ENCODE measurements at places on chromosomes 13 and 19.
A peak's percentile ranks its signal among the peaks of the same experiment; 100 is the strongest.

DNA sequence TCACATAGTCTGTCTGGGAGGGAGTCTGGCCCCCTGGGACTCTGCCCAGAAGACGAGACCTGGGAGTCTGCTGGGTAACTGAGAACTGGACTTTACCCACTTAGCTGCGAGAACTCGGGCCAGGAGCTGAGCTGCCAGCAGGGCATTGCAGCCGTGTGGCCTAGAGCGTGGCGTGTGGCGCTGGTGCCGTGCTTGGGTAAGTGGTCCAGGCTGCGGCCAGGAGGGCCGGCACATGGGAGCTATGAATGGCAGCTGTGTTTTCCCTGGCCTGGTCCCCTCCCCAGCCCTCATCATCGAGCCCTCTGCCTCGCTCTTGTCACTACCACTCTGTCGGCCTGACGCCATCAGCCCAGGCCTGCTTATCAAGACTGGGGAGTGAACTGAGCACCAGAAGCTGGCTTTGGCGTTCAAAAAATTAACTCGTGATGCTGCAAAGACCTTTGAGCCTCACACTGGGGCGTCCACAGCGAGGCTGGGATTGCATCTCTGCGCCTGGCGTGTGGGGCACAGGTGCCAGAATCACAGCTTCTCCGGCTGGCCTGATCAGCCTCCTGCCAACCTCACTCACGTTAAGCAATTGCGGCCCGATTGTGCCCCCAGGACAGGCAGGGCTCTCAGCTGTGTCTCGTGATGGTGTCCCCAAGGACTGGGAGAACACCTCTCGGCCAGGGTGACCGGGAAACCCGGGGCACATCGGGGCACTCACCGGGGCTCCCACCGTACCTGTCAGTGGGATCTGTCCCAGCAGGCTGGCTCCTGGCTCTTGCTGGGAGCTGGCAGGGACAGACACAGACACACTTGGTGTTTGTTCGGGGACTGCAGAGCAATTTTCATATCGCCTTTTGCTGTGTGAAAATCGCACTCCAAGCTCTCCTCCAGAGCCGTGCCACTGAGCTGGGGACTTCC is 85.9 kb downstream of the KDM4B start:
- peak; percentile 76 for DNase-seq

- DNase-seq = no peak
Observed at GRCh38 chr13:101767131-101767530, 314.7 kb downstream of the ITGBL1 start.

DNA sequence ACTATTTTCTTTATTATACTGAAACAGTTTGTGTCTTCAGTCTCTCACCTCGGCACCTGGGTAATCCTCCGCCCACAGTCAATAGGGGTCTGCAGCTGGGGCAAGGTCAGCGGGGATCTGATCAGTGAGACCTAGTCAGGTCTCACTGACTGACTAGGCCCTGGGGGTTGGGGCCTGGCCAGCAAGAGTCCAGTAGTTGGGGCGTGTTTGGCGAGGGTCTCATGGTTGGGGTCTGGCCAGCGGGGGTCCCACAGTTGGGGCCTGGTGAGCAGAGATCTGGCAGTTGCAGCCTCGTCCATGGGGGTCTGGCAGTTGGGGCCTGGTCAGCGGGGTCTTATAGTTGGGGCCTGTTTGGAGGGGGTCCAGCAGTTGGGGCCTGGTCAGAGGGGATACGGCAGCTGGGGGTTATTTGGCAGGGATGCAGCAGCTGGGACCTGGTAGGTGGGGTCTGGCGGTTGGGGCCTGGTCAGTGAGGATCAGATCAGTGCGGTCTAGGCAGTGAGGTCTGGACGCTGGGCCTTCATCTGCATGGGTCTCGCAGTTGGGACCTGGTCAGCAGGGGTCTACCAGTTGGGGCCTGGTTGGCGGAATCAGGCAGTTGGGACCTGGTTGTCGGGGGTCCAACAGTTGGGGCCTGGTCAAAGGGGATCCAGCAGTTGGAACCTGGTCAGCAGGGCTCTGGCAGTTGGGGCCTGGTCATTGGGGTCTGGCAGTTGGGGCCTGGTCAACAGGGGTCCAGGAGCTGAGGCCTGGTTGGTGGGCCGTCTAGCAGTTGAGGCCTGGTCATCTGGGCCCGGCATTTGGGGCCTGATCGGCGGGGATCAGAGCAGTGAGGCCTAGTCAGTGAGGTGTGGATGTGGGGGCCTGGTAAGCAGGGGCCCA is 61.1 kb upstream of the TPM4 start:
- DNase-seq = no peak

DNA sequence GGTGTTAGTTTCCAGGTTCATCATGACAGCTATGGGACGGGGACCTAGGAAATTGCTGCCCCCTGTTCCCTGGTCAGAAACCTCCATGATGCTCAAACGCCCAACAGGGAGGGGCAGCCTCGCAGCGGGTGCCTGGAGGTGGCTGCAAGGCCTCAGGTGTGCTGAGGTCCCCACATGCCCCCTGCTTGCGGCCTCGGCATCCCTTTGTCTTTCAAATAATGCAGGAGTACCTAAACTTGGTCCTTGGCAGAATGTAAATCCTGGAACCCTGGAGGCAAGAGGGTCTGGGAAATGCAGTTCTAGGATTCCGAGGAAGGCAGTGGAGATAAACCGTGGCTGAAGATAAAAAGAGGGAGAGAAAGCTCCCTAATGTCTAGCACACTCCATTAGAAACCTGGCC is 52.4 kb downstream of the SKA3 start:
- DNase-seq = no peak

DNA sequence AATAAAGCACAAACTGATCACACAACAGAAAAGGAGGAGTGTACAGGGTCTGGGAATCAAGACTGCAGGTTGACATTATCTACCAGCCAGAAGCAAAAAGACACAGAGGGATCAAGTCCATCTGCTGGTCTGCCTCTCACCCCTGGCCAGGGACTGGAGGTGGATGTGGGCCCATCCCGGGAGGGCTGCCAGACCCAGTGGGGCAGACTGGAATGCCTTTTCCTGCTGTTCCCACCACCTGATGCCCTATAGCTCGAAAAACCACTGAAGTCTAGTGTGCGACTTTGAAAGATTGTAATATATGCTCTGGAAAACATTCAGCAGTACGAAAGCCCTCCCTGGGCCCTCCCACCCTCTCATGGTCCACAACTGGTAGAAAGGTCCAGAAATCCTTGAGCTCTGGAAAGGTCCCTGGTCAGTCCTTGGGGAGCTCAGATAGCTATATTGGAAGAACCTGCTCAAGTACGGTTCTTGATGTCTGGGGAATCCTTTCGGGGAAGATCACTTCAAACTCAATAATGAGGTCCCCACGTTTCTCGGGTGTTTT is 2.6 kb downstream of the DNAJB1 start:
- DNase-seq = no peak

DNA sequence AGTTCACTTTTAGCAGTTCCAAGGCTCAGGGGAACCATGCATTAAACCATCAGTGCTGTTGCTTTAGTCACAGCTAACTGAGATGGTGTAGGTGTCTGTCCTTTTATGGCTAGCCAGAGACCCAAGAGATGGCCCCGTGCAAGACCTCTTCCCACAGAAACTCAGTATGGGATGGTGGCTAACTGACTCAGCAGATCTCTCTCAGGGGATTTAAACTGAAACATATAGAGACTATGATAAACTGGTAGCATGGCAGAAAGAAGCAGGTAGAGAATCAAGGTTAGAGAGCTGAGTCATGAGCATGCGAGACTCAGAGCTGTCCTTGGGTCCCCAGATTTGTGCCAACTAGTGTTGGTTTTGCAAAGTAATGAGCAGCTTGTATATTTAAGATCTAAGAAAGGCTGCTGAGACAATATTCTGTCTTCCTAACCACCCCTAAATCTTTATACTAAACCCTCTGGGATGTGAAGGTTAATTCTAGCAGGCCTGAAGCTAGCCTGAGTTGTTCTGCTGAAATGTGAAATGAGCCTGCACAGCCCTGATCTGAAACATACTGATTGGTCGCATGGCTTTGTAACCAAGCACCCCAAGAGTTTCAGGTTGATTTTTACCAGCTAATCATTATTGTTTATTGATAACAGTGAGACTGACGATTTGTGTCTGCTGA is 6.5 kb upstream of the SCEL start:
- DNase-seq = no peak

DNA sequence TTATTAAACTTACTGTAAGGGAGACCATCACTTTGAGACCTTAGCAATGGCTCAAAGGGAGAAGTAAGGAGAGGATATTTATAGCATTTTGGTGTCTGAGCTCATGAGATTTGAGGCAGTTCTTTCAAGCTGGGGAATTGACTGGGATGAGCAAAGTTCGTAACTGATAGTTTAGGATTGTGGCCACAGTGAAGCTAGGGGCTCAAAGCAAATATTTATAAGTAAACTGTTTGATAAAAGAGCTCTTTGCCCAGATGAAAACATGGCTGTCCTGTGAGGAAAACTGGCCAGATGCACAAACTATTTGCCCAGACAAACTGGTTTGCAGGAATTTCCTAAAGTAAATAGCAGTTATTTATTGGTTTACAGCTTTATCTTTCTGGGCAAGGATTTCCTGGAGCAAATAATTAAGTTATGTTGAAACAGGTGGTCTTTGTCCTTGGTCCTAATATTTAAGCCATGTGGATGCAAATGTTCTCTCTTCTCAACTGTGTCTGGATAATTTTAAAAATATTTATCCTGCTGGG is 59.7 kb upstream of the TMTC4 start:
- no peak for DNase-seq

GRCh38 chr19:30781519-30781918 is 409.3 kb downstream of the ZNF536 start:
- DNase-seq = no peak

- DNase-seq = no peak
Observed at GRCh38 chr19:38503077-38503410, 69.6 kb downstream of the RYR1 start.

GRCh38 chr13:31174018-31174417 is 12.3 kb upstream of the HSPH1 start:
- no peak for DNase-seq

GRCh38 chr19:51567583-51567982 is 3.5 kb upstream of the ZNF175 start:
- no peak for DNase-seq

DNA sequence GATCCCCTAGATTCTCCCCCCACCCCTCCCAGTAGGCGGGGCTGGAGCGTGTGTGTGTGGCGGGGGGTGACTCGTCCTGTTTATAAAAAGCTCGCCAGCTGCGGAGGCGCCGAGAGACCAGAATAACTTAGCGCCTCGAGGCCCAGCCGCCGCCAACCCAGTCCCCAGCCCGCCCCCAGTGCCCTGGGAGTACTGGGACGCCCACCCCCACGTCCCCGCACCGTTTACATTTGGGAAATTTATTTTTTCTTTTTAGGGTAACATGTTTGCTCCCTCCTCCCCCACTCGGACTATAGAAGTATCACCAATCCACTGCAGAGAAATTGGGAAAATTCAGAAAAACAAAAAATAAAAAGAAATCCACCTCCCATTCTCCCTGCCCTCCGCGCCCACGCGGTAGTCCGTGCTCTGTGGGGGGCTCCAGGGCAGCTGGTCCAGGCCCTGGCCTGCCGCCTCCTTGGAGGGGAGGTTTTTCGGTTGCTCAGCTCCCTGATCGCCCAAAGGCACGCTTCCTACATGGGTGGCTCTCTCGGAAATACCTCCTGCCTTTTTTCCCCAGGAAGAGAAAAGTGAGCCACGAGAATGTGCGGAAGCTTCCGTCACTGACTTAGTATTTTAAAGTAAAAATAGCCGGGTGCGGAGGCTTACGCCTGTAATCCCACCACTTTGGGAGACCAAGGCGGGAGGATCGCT is 1.5 kb upstream of the RAB3A start:
- no peak for DNase-seq

DNA sequence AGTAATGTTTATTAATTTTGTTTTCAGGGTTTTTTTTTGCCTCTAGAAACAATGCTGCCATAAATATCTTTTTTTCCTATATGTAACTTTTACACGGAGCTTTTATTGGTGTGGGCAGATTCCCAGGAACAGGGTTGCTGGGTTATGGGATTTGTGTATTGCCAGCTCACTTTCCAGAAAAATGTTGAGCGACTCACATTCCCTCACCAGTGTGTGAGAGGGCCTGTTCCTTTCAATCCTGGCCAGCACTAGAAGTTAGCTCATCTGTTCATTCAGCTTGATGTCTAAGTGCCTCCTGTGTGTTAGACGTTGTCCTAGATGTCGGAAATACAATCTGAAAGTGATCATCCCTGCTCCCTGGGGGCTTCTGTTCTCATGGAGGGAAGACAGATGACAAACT is 2.6 kb downstream of the ZNF71 start:
- DNase-seq = no peak

DNA sequence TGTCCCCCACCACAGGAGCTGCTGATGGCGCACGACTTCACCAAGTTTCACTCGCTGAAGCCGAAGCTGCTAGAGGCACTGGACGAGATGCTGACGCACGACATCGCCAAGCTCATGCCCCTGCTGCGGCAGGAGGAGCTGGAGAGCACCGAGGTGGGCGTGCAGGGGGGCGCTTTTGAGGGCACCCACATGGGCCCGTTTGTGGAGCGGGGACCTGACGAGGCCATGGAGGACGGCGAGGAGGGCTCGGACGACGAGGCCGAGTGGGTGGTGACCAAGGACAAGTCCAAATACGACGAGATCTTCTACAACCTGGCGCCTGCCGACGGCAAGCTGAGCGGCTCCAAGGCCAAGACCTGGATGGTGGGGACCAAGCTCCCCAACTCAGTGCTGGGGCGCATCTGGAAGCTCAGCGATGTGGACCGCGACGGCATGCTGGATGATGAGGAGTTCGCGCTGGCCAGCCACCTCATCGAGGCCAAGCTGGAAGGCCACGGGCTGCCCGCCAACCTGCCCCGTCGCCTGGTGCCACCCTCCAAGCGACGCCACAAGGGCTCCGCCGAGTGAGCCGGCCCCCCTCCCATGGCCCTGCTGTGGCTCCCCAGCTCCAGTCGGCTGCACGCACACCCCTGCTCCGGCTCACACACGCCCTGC is 4.4 kb upstream of the NOP53 start:
- no peak for DNase-seq

DNA sequence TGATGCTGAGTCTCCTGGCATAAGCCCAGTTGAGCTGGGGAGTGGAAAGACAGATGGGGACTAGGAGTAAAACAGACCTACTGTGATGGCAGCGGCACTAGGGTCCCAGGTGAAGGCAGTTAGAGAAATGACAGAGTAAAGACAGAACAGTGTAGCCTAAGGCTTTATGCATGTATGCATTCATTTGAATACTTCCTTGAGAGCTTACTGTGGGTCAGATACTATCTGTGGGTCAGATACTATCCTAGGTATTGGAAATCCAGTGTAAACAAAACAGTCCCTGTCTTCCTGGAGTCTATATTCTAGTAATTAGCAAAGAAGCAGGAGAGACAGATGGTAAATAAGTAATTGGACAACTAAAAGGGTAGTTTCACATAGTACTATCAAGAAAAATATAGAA is 73.7 kb upstream of the LRCH1 start:
- DNase-seq = no peak

GRCh38 chr13:109572389-109572788 is 214.0 kb downstream of the IRS2 start:
- DNase-seq = no peak
